GM04504 (cell line): ENCODE measurements at places on chromosomes 3 and 15.

DNA sequence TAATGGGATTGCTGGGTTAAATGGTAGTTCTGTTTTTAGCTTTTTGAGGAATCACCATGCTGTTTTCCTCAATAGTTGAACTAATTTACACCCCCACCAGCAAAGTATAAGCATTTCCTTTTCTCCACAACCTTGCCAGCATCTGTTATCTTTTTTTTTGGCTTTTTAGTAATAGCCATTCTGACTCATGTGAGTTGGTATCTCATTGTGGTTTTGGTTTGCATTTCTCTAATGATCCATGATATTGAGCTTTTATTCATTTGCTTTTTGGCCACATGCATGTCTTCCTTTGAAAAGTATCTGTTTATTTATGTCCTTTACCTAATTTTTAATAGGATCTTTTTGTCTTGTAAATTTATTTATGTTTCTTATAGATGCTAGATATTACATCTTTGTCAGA is 288.2 kb downstream of the EPHA6 start:
- DNase-seq: no peak

DNA sequence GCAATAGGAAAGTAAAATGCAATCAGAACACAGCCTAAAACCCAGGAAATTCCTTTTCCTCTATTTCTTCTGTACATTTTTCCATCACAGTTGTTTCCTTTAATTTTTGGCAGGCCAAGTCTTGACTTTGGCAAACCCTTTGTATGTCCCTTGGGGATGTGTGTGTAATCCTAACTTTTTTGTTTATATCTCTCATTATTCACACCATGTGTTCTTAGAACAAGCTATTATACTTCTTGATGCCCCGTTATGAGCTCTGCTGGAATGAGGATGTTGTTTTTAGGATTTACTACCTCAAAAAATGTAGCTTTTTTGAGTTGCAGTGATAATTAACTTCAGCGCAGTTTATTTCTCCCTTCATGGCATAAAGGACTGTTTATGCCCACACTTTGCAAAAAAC is 123.4 kb downstream of the ABI3BP start:
- peak; percentile 60 for DNase-seq

GRCh38 chr15:51621155-51621765 is 1.3 kb downstream of the DMXL2 start:
- DNase-seq: no peak

DNA sequence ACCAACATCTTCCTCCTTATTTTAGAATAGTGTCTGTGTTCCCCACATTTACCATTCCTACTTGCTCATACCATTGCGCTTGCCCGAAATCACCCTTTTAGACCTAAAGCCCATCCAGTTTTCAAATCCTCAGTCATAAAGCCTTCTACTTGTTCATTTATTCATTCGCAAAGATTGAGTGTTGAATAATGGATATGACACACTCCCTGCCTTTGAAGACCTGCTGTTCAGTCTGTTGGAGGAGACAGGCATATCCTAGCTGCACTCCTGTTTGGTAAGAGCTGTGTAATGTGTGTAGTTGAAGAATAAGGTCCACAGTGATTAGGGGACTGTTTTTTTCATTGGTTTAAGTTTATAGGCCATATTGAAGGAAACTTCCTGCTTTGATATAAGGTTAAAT is 1.7 kb downstream of the CNOT10 start:
- DNase-seq: no peak

- DNase-seq: no peak
Measured at GRCh38 chr3:66593978-66594377, 93.2 kb upstream of the LRIG1 start.

- no peak for DNase-seq
Measured at GRCh38 chr3:188581792-188582191, 427.8 kb downstream of the LPP start.

GRCh38 chr3:192514754-192515663 is 212.3 kb downstream of the FGF12 start:
- DNase-seq: no peak

- no peak for DNase-seq
Measured at GRCh38 chr3:158770741-158771350, 31.0 kb upstream of the MFSD1 start.
